Neural crest cell (in vitro differentiated cells): ENCODE measurements at places on chromosomes 2 and 18. TPM values are rescaled to one million over a fixed set of nuclear protein-coding genes. Genes with fewer than 3 reads are reported as not detected.

Gene INHBB
- total RNA-seq, result 0.14 and 0.49 TPM in 2 replicates

GRCh38 chr2:106708209-106708608, 177.8 kb downstream of the ST6GAL2 start:
- no peak for DNase-seq

Gene NTSR2
- total RNA-seq, result not detected in 2 replicates

DNA sequence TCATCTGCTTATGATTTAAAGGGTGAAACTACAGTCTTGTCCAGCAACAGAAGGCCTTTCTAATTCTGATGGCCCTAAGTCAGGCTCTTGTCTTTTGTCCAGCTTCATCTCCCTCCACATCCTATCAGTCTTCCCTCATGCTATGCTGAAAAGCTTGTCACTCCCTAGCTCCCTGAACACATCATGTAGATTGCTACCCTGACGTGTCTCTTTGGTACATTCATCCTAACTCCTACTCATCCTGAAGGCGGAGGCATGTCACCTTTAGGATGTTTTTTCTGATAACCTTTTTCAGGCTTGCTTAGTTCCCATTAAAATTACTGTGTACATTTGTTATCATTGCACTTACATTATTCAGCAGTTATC, 78.4 kb upstream of the ARL5A start:
- no peak for DNase-seq

- no peak for DNase-seq
Measured at GRCh38 chr2:9777081-9777480, 66.2 kb upstream of the TAF1B start.

- DNase-seq, result no peak
Measured at GRCh38 chr2:78068808-78069207, 546.6 kb upstream of the LRRTM4 start.
